Smooth muscle cell of trachea (primary cell): ENCODE measurements at places on chromosomes 11 and 22. TPM values are rescaled to one million over a fixed set of nuclear protein-coding genes. Genes with fewer than 3 reads are reported as not detected.

Gene ART5
- total RNA-seq = not detected in 2 replicates

Gene JRKL
- 12.7 and 18.6 TPM in 2 replicates for total RNA-seq

Gene MS4A7
- not detected in 2 replicates for total RNA-seq

Gene OR52N4
- total RNA-seq = not detected in 2 replicates

Gene RAB39A
- total RNA-seq = not detected in 2 replicates

Gene LMNTD2
- total RNA-seq = 0.29 and 0.33 TPM in 2 replicates

Gene TBX10
- not detected in 2 replicates for total RNA-seq

Gene RASGRP2
- total RNA-seq = 0.29 and 0.50 TPM in 2 replicates

Gene COX8A
- 375 and 521 TPM in 2 replicates for total RNA-seq

Gene C22orf31
- 0.15 TPM in 1 of 2 replicates, not detected in the other for total RNA-seq

Gene SLC6A5
- total RNA-seq = under 0.01 TPM in 1 of 2 replicates, not detected in the other

Gene TNNT3
- total RNA-seq = 0.50 TPM in 1 of 2 replicates, not detected in the other

Gene CFAP300
- 4.3 and 9.5 TPM in 2 replicates for total RNA-seq

Gene TMEM191B
- total RNA-seq = 0.83 TPM in 1 of 2 replicates, not detected in the other

Gene NXPE2
- total RNA-seq = under 0.01 TPM in 1 of 2 replicates, not detected in the other

Gene C11orf86
- total RNA-seq = not detected in 2 replicates

Gene MUC6
- under 0.01 TPM in 1 of 2 replicates, not detected in the other for total RNA-seq

Gene UPK3A
- not detected in 2 replicates for total RNA-seq

Gene OR4D5
- total RNA-seq = not detected in 2 replicates

Gene RCN1
- total RNA-seq = 346 and 392 TPM in 2 replicates

Gene PRSS23
- 197 and 488 TPM in 2 replicates for total RNA-seq

Gene DDTL
- 1.6 and 2.0 TPM in 2 replicates for total RNA-seq

Gene IL17REL
- total RNA-seq = under 0.01 TPM in 2 replicates

Gene APOBEC3G
- 15.3 and 24.8 TPM in 2 replicates for total RNA-seq

Gene TNNI2
- total RNA-seq = not detected in 2 replicates

Gene NRXN2
- 9.6 and 18.2 TPM in 2 replicates for total RNA-seq

Gene RPLP2
- 271 and 337 TPM in 2 replicates for total RNA-seq

Gene DUSP8
- 0.33 and 0.87 TPM in 2 replicates for total RNA-seq

Gene KCNK4
- 0.17 TPM in 1 of 2 replicates, not detected in the other for total RNA-seq

Gene FJX1
- total RNA-seq = 11.9 and 29.6 TPM in 2 replicates

Gene CCDC188
- total RNA-seq = 0.15 TPM in 1 of 2 replicates, not detected in the other

Gene CEND1
- total RNA-seq = 2.2 and 2.8 TPM in 2 replicates

Gene LGR4
- 6.9 and 8.3 TPM in 2 replicates for total RNA-seq

Gene C22orf42
- total RNA-seq = not detected in 2 replicates

Gene TEX54
- total RNA-seq = not detected in 2 replicates
